Activated CD4-positive, alpha-beta T cell treated with anti-CD3 and anti-CD28 coated beads, Interleukin-2, amount 10 ng/mL, durations not matched to agents 24 days and 14 days (primary cell): ENCODE measurements at places on chromosomes 1 and 21. TPM values are rescaled to one million over a fixed set of nuclear protein-coding genes. Genes with fewer than 3 reads are reported as not detected.

- no peak for DNase-seq
Observed at GRCh38 chr1:169414952-169415351, 12.3 kb downstream of the CCDC181 start.

DNA sequence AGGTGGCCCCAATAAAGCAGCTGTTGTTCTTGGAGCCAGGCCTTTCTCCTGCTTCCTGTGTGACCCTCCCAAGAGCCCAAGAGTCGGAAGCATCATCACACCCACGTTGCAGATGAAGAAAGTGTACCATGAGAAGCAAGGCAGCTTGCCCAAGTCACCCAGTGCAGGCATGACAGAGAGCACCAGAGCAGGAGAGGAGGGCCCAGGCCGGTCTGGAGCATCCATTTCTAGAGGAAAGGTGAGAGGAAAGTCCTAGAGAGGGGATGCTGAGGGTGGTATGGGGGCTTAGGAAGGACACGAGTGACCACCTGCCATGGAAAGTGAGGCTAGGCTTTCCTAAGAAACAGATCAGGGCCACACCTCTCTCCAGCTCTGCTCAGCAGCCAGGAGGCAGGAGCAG is 47.0 kb downstream of the C1orf198 start:
- DNase-seq: peak; percentile 35

DNA sequence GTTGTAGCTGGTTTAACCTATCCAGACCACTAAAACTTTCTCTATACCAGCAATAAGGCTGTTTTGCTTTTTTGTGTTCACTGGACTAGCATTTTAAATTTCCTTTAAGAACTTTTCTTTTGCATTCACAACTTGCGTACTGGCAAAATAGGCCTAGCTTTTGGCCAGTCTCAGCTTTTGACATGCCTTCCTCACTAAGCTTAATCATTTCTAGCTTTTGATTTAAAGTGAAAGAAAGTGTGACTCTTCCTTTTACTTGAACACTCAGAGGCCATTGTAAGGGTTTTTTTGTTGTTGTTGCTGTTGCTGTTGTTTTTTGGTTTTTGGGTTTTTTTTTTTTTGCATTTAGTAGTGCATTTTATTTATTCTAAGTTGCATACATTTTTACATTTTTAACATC is 15.2 kb downstream of the RPAP2 start:
- DNase-seq: peak; percentile 67

DNA sequence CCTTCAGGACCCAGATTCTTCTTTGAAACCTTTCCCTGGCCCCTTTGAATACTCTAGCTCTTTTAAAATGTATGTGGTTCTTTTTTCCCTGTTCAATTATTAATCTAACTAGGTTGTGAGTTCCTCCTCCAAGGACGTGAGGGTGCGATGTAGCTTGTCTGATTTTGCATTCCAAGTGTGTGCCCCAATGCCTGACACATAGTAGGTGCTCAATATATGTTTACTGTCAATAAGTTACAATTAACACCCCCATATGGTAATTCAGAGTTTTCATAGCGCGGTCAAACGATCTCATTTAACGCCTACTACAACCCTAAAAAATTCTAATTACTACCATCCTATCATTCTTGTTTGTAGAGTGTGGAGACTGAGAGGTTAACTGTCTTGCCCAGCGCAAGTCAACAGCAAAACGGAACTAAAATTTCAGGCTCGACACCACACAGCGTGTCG is 482 bp upstream of the MTR start:
- DNase-seq: no peak

- no peak for DNase-seq
Observed at GRCh38 chr21:44722731-44723130, 11.4 kb upstream of the TSPEAR start.

- DNase-seq: no peak
Observed at GRCh38 chr1:222792744-222793143, 22.1 kb upstream of the DISP1 start.

GRCh38 chr1:162319493-162320175 is 57.0 kb downstream of the SPATA46 start:
- DNase-seq: no peak

The IFNGR2 gene
- total RNA-seq: 8.5 and 9.9 TPM in 2 replicates

The LINGO4 gene
- total RNA-seq: not detected in 2 replicates

The NHLH1 gene
- 0.40 and 0.54 TPM in 2 replicates for total RNA-seq

The HSPG2 gene
- total RNA-seq: 6.2 and 6.3 TPM in 2 replicates

The CFHR2 gene
- 0.37 TPM in 1 of 2 replicates, not detected in the other for total RNA-seq
